ENCODE measurements at places on chromosomes 2 and 18.

- DNase-seq, result no peak
Measured at GRCh38 chr2:127034883-127035611, 71.9 kb downstream of the BIN1 start.

- DNase-seq, result no peak
Measured at GRCh38 chr2:169916623-169917022, 89.4 kb downstream of the UBR3 start.

- peak; percentile 45 for DNase-seq
Measured at GRCh38 chr2:98448441-98449145, 3.9 kb downstream of the INPP4A start.

DNA sequence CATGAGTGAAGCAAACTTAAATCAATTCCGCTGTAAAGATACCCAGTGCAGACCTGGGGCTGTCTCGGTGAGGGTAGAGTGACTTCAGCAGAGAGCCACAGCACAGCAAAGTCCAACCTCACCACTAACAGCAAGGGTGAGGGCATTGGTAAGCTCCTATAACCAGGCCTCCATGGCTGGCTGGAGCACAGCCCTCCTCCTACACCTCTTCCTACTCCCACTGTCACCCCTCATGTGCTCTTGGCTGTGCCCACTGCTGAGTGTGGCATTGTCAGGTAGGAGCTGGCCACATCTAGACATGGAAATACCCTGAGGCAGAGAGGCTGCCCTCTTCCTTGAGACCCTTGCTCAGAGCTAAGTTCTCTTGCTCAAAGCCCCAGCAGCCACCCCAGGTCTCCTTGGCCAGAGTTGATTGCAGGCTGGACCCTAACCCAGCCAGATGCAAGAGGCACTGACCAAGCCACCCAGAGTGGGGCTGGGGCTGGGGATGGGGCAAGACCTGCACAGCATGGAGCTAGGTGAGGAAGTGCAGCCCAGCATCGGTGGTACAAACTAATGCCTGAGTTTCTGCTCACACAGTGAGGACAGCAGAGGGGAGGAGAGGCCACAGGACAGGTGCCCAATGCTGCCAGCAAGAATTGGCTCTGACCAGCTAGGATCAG, 77.6 kb upstream of the RAB6C start:
- DNase-seq, result no peak

- no peak for DNase-seq
Measured at GRCh38 chr2:105790461-105791149, 45.9 kb downstream of the NCK2 start.
